Ecto neural progenitor cell (in vitro differentiated cells): ENCODE measurements at places on chromosomes 2 and 18.

GRCh38 chr2:187404431-187405110 lies 43.5 kb downstream of the CALCRL start:
- DNase-seq, result no peak

DNA sequence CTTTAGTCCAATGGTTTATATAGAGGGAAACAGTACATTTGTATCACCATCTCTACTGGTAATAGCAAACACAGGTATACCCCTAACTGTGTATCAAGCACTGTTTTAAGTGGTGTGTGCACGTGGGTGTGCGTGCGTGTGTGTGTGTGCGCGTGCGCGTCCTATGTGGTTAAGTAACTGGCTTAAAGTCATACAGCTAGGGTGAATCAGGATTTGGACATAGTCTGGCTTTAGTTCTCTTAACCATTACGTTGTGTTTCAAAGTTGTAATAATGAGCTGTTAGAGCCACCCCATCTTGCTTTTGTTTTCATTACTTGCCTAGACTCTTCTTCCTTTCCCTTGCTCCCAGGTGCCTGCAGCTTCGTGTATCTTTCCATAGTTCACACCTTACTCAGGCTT lies 2.1 kb downstream of the HADHB start:
- DNase-seq, result no peak

DNA sequence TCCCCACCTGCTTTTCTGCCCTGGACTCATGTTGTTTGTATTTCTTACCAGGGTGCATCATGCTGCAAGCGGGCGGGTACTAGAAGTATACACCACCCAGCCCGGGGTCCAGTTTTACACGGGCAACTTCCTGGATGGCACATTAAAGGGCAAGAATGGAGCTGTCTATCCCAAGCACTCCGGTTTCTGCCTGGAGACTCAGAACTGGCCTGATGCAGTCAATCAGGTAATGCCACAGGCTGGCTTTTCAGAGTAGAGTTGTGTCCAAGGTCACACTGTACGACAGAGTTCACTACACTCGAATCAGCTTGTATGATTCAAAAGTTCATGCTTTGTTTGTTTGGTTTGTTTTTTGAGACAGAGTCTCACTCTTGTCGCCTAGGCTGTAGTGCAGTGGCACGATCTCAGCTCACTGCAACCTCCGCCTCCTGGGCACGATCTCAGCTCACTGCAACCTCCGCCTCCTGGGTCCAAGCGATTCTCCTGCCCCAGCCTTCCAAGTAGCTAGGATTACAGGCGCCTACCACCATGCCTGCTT lies 19.4 kb downstream of the SRSF7 start:
- DNase-seq, result no peak

GRCh38 chr2:55163274-55163721 lies 68.8 kb downstream of the CLHC1 start:
- DNase-seq, result no peak

DNA sequence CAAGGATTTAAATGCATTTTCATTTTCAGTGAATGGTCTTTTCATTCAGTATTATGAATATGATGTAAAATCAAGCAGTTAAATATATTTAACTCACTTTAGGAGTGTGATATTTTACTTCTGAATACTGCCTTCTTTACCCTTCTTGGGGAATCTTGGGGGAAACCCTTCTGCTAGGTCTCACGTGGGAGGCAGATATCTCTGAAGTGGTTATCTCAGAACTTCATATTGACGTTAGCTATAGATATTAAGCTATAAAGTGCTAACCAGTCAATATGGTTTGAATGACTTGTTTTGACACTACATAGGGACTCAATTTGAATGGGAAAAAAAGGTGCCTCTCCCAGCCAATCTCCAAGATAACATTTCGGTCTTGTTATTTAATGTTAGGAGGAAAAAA lies 9.8 kb downstream of the REL start:
- no peak for DNase-seq

DNA sequence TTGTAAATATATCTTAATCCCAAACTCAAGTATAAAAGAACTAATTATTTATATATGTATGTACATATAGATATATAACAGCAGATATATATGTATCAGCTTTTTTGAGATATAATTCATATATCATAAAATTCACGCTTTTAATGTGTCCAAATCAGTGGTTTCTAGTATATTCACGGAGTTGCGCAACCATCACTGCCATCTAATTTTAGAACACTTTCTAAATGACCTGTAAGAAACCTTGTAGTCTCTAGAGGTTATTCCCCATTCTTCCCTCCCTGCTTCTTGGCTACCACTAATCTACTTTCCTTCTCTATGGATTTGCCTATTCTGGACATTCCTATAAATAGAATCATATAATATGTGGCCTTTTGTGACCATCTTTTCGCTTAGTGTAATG lies 163.5 kb upstream of the TCF4 start:
- no peak for DNase-seq

DNA sequence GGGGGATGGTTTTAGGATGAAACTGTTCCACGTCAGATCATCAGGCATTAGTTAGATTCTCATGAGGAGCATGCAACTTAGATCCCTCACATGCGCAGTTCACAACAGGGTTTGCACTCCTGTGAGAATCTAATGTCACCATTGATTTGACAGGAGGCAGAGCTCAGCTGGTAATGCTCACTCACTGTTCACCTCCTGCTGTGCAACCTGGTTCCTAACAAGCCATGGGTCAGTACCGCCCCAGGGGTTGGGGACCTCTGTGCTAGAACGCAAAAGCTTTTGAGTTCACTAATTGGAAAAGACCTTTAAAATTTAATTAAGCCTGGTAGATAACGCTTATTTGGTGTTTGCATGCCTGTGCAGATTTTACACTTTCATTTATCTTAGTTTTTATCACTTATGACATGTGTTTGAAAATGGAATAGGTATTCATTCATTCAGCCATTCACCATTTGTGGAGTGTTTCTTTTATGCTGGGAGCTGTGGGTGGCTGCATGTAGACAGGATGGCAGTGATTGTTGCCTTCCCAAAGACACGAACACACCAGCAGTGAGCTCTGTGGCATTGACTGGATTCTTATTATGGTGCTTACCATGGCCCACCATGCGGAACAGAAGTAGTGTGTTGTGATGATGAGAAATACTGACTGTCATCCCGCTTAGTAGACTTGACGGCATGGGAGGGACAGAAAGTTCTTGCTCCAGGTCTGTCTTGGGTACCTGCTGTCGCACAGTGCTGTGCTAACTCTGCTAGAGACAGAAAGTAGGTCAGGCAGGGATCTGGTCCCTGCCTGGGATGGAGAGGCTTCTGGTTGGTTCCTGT lies 6.4 kb downstream of the RAB31 start:
- no peak for DNase-seq

GRCh38 chr2:126882736-126883665 lies 15.7 kb upstream of the TEX51 start:
- peak; percentile 34 for DNase-seq
